ENCODE measurements at places on chromosomes 5 and 9.

- DNase-seq, result no peak
Observed at GRCh38 chr5:63570752-63571151, 391.5 kb downstream of the HTR1A start.

GRCh38 chr5:132510076-132510475, 19.5 kb upstream of the IRF1 start:
- no peak for DNase-seq

- DNase-seq, result no peak
Observed at GRCh38 chr5:3197304-3198073, 398.1 kb upstream of the IRX1 start.

- DNase-seq, result no peak
Observed at GRCh38 chr5:137119321-137119720, 379.8 kb downstream of the SPOCK1 start.

GRCh38 chr5:133756756-133757155, 144.4 kb upstream of the FSTL4 start:
- no peak for DNase-seq
